Stimulated activated naive B cell treated with anti-CD40 and anti-IgM and Interleukin-4, amounts not matched to agents 10 μg/mL and 1 μg/mL and 100 μg/mL, for 72 hours (primary cell): ENCODE measurements at places on chromosomes 4 and X.
A peak's percentile ranks its signal among the peaks of the same experiment; 100 is the strongest.

GRCh38 chr4:148443512-148444295 lies 1.5 kb upstream of the NR3C2 start:
- DNase-seq = peak; percentile 21

- DNase-seq = no peak
Observed at GRCh38 chr4:61210186-61210939, 10.2 kb downstream of the ADGRL3 start.

- DNase-seq = no peak
Observed at GRCh38 chr4:88246600-88246999, 37.8 kb downstream of the PPM1K start.

GRCh38 chr4:8251110-8251883 lies 18.3 kb upstream of the HTRA3 start:
- DNase-seq = no peak

- no peak for DNase-seq
Observed at GRCh38 chr4:145231906-145232700, 51.7 kb upstream of the OTUD4 start.

GRCh38 chrX:15751155-15751819 lies 13.2 kb downstream of the CA5B start:
- DNase-seq = no peak

DNA sequence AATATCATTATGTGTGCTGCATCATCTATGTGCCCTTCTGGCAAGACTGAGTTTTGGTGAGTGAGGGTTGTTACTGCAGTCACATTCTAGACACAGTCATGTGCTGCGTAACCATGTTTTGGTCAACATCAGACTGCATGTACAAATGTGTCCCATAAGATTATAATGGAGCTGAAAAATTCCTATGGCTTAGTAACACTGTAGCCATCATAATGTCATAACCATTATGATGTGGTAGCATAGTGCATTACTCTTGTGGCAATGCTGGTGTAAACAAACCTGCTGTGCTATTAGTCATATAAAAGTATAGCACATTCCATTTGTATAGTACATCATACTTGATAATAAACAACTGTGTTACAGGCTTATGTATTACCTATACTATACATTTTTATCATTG lies 198.1 kb upstream of the NUDT6 start:
- DNase-seq = no peak

GRCh38 chr4:107755841-107756356 lies 35.9 kb upstream of the PAPSS1 start:
- no peak for DNase-seq

DNA sequence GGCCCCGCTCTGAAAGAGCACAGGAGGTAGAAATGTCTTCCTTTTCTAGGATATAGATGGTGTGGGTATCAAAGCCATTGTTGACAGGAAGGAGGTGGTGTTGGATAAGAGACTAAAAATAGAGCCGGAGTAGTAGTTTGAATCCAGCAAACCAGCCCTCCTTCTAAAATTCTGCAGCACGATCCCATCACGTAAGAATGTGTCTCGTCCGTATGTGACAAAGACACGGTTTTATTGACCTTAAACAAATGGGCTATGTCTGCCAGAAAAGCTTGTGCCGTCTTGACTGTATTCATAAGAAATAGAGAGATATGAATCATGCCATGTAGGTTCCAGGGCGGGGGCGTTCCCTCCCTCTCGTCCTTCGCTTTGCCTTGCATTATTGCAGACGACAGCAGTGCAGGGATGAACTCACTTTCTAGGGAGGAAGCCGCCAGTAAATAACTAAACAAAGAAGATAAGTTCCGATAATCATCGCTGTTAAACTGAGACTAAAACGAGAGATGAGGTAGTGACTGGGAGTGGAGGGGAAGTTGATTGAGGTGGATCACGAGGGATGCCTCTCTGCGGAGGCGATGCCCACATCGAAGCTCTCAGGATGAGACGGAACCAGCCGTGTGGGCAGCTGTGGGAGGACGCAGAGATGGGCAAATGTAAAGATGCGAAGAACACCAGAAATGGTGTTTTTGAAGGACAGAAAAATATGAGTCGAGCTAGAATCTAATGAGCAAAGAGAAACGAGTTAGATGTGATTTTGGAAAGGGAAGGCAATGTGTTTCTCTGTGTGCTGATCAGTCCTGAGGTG lies 3.4 kb downstream of the TENM3 start:
- DNase-seq = no peak

- no peak for DNase-seq
Observed at GRCh38 chrX:70769659-70770227, 138.8 kb downstream of the TEX11 start.

- no peak for DNase-seq
Observed at GRCh38 chr4:82777857-82778525, 20.6 kb downstream of the SCD5 start.

GRCh38 chrX:110755611-110756010 lies 40.0 kb downstream of the CHRDL1 start:
- no peak for DNase-seq

DNA sequence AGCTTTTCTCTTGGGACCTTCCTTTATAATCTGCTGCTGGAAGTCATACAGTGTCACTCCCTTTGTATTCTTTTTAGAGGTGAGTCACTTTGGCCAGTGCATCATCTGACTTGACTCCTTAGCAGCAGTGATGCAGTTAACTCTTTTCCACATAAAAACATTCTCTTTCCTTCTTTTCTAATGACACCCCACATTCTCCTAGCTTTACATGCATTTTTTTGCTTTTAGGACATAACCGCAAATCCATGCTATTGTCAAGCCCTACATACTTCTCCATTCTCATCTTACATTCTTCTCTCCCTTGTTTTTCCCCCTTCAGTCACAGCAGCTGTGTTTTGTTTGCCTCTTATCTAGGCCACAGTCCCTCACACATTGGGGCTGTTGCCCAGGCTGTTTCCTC lies 55.1 kb downstream of the ZNF330 start:
- DNase-seq = no peak
